Stimulated activated CD4-positive, alpha-beta T cell treated with anti-CD3 and anti-CD28 coated beads, TNF-alpha, amount 100 ng/mL, for 1 hour (primary cell): ENCODE measurements at places on chromosomes 1 and 21.

DNA sequence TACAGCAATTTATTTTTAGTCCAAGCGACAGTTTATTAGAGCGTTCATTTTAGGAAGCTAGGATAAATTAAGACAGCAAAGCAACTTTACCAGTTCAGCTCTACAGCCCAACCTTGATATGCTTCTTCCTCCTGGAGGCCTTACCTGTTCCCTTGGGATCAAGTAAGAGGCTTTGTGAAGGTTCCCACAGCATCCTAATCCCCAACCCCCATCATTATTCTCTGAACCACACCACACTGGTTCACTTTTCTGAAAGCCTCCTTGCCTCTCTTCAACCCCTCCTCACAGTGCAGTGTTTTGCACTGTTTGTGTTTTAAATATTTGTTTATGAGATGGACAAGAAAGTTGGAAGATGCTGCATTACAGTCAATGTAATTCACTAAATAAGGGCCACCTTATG lies 126.3 kb upstream of the CXADR start:
- no peak for DNase-seq

DNA sequence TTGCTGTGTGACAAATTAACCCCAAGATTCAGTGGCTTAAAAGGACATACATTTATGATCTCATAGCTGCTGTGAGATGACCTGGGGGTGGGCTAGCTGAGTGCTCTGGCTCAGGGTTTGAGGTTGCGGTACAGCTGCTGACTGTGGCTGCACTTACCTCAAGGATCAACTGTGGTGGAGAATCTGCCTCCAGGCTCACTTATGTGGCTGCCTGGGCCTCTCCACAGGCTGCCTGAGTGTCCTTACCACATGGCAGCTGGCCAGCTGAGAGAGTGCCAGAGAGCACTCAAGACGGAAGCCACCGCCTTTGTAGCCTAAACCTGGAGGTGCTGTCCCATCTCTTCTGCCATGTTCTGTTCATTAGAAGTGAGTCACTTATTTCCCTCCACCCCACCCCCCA lies 5.7 kb downstream of the LRRC71 start:
- DNase-seq: no peak

GRCh38 chr1:58233729-58234128 lies 312.8 kb downstream of the OMA1 start:
- no peak for DNase-seq

DNA sequence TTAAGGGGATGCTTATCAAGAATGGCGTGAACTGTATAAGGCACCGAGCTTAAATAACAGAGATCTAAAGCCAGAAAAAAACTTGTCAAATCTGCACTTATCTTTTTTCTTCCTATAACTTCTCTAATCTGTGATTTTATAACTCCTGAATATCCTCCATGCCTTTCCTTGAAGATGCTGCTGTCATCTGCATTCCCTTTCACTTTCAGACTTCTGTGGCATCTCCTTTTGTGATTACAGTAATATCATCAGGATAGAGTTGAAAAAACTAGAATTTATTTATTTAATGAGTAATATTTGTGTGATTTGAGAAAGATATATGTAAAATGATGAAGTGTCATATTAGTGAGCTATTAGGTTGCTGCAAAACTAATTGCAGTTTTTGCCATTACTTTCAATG lies 357.8 kb upstream of the PTBP2 start:
- no peak for DNase-seq

GRCh38 chr1:38865112-38865715 lies 5.6 kb upstream of the RRAGC start:
- no peak for DNase-seq

- no peak for DNase-seq
Observed at GRCh38 chr1:192657760-192658159, 21.8 kb downstream of the RGS13 start.

GRCh38 chr1:9628541-9629444 lies 22.7 kb upstream of the PIK3CD start:
- peak; percentile 34 for DNase-seq

- no peak for DNase-seq
Observed at GRCh38 chr1:24250224-24250623, 63.1 kb upstream of the IFNLR1 start.

GRCh38 chr1:97508653-97509218 lies 412.1 kb downstream of the DPYD start:
- no peak for DNase-seq

- DNase-seq: no peak
Observed at GRCh38 chr1:27161594-27161993, 6.7 kb upstream of the SLC9A1 start.

- DNase-seq: no peak
Observed at GRCh38 chr1:230354005-230354404, 72.1 kb downstream of the PGBD5 start.

DNA sequence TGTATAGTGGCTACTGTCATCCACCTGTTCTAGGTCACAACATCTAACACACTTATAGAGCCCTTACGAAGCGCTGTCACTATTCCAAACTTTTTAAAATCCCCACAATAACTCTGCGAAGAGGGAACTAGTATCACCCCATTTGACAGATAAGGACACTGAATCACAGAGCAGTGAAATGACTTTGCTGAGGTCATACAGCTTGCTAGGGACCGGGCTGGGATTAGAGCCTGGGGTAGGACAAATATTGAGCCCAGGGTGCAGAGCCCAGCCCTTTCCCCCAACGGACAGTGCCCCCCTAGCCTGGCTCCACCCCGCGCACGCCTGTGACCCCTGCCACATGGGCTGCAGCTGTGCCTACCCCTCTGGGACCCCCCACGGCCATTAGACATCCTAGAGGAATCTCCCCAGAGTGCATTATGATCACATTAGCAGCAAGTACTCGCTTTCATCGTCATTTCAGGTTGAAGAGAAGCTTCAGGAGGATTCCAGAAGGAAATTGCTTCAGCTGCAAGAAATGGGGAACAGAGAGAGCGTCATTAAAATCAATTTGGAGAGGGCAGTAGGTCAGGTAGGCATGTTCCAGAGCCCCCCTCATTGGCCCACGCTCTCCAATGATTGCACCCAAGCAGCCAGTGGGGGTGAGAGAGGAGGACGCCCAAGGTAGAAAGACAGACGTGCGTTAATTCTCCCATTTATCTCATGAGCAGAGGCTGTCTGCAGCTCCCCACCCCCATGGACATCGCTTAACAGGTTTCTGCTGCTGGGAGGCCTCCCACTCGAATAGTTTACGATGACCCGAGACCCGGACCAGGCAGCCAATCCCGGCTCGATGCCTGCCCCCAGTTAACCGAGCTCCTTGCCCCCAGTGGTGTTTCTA lies 77.2 kb downstream of the FHAD1 start:
- no peak for DNase-seq

DNA sequence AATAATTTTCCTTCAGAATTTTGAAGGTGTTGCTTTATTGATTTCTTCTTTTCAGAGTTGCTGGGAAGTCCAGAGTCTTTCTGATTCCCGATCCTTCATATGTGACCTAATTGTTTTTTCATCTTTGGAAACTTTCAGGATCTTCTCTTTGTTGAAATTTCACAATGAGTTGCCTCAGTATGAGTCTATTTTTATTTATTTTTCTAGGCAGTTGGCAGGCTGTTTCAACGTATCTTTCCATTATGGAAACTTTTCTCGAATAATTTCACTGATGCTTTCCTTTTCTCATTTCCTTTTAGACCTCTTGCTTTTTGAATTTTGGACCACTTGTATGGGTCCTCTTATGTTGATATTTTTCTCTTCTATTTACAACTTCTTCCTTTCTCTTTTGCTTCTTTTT lies 354.3 kb downstream of the TGFB2 start:
- no peak for DNase-seq

DNA sequence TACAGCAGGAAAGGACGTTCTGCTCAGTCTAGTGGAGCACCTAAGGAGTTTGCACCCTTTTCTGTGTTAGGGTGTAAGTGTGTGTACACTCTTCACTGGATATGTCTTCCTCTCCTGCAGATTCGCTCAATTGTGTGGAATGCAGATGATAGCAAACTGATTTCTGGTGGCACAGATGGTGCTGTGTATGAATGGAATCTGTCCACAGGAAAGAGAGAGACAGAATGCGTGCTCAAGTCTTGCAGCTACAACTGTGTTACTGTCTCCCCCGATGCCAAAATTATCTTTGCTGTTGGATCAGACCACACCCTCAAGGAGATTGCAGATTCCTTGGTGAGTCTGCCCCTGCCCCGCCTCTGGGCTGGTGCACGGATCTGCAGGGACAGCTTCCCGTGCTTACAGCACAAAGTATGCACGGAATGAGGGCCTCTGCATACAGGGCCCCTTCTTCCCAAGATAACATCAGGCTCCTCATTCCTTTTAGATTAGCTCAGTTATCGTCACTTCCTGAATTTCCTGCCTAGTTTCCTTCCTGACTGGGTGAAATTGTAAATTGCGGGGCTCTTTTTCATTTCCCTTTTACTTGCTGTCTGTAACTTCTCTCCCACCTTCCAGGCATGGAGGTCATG lies 34.6 kb downstream of the CFAP57 start:
- no peak for DNase-seq

GRCh38 chr1:170318736-170319135 lies 173.0 kb downstream of the NTMT2 start:
- DNase-seq: no peak

DNA sequence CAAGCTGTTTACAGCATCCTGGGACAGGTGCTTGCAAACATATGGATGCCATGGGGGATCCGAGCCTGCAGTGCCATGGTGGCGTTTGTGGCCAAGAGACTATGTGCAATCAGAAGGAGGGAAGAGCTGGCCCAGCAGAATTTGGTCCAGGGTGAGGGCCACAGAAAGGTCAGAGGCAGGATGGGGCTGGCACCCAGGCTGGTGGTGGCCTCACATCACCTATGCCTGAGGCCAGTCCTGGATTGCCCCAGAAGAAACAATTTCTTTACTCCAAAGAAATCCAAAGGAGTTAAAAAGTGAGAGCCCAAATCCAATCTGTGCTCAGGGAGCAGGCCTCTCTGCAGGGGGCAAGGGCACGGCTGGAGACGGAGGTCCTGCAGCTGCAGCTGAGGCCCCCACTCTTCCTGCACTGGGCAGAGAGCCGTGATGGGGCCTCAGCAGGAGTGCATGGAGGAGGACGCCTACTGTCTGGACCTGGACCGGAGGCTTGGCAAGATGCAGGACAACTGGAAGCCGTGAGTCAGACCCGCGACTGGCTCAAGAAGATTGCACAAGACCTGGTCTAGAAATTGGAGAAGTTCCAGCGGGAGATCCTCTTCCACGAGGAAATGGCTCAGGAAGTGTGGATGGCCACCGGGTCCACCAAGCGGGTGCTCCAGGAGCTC lies 163.5 kb downstream of the RYR2 start:
- DNase-seq: no peak

DNA sequence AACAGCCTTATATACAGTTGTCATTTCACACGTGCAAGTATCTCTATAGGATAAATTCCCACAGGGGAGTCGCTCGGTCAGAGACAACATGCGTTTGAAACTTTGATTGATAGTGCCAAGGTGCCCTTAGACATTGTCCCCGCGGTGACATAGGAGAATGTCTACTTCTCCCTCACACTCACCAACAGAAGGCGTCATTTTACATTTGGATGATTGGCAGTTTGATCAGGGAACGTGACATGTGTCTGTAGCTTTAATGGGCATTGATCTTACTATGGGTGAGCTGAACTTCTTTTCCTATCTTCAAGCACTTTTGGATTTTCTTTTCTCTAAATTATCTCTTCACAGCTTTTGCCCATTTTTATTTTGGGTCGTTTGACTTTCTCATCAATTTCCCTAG lies 42.6 kb upstream of the PAX7 start:
- no peak for DNase-seq

- DNase-seq: no peak
Observed at GRCh38 chr1:223886516-223886921, 40.8 kb upstream of the TP53BP2 start.

- DNase-seq: no peak
Observed at GRCh38 chr21:38771536-38771935, 34.2 kb upstream of the ETS2 start.

- no peak for DNase-seq
Observed at GRCh38 chr1:19465123-19465522, 20.2 kb downstream of the CAPZB start.

DNA sequence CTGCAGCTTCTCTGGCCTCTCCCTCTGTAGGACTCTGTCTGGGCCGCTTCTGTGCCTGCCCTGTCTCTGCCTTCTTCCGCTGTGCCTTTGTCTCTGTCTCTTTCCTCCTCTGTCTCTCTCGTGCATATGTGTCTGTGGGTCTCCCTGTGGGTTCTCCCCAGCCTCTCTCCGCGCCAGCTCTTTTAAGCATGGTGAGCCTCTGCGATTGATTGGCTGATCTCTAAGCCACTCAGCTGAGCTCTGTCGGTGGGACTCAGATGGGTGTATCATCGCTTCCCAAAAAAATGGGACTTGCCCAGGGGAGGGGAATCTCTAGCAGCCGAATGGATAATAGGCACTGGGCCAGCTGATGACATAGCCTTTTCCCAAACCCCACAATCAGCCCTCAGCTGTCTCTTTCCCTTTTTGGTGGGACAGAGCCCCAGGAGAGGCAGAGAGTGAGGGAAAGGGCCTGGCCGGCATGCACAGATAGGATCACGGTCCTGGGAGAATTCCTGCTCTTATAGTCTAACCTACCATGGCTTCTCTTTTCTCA lies at the start of gene ADAMTS4:
TSS of gene ADAMTS4 (minus strand) at position 158 of the 535 bp plus-strand sequence. CDS start 427 bp downstream, outside the sequence.
- no peak for DNase-seq

DNA sequence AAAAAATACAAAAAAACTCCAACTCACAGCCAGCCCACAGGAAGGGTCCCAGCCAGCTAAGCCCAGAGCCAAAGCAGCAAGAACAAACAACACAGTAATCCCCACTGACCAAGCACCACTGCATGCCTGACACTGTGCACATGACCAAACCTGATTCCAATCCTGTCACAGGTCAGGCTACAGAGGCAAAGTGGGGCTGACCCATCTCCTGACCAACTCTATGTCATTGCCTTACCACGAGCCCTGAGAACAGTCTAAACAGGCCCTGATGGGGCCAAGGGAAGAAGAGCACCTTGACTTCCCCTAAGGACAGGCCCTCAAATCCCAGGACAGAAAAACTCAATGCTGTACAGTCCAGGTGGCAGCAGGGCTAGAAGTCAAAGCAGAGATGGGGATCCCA lies 2.4 kb downstream of the LSS start:
- DNase-seq: no peak

- DNase-seq: no peak
Observed at GRCh38 chr1:11044849-11045427, 2.1 kb downstream of the MASP2 start.

- no peak for DNase-seq
Observed at GRCh38 chr21:41953249-41953830, 478 bp downstream of the C2CD2 start.
